ENCODE measurements at places on chromosomes 7 and 10.

- no peak overlapping the region for H3K4me3 ChIP-seq
- DNase-seq = no peak
- H3K27ac ChIP-seq = no peak overlapping the region
- peaks cover 29% of the 10 kb centered on the region for H3K27me3 ChIP-seq
- H3K36me3 ChIP-seq = no peaks in the 10 kb centered on the region
Observed at GRCh38 chr7:134612197-134612596, 34.5 kb upstream of the BPGM start.

DNA sequence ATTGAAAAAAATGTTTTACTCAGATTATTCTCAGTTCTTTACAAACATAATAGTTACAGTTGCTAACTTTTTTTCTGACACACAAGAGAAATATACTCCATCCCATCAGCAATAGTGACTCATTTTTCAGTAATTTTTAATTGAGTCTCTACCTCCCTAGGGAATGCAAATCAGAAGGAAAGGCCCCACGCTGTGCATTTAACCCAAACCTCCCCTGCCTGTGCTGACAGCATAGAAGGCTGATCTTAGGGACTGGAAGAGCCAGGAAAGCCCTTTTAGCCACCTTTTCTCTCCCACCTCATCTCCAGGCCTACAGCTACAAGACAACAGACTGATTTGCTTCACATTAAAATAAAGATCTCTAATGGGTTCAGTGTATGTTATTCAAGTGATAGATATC is 24.7 kb upstream of the PIK3CG start:
- H3K4me3 ChIP-seq = no peak overlapping the region
- peaks cover 5% of the 10 kb centered on the region for H3K27me3 ChIP-seq
- no peaks in the 10 kb centered on the region for H3K36me3 ChIP-seq
- no peaks in the 10 kb centered on the region for H3K4me1 ChIP-seq
- DNase-seq = no peak

GRCh38 chr10:35271086-35271858 is 65.0 kb upstream of the CCNY start:
- H3K27me3 ChIP-seq = no peaks in the 10 kb centered on the region
- no peaks in the 10 kb centered on the region for H3K36me3 ChIP-seq
- peak overlapping the region; percentile 7 for H3K27ac ChIP-seq
- H3K4me1 ChIP-seq = peaks cover 23% of the 10 kb centered on the region
- no peak for DNase-seq

GRCh38 chr10:32941357-32941756 is 16.7 kb downstream of the ITGB1 start:
- no peaks in the 10 kb centered on the region for H3K36me3 ChIP-seq
- peaks cover 65% of the 10 kb centered on the region for H3K4me1 ChIP-seq
- H3K27me3 ChIP-seq = no peaks in the 10 kb centered on the region
- no peak for DNase-seq
- H3K27ac ChIP-seq = no peak overlapping the region

GRCh38 chr10:129932751-129933433 is 31.2 kb downstream of the EBF3 start:
- no peak overlapping the region for H3K27ac ChIP-seq
- H3K4me3 ChIP-seq = no peak overlapping the region

GRCh38 chr7:1240517-1241257 is 8.0 kb downstream of the UNCX start:
- H3K36me3 ChIP-seq = no peaks in the 10 kb centered on the region
- H3K27ac ChIP-seq = no peak overlapping the region
- no peaks in the 10 kb centered on the region for H3K4me1 ChIP-seq
- H3K4me3 ChIP-seq = peak overlapping the region; percentile 32
- peaks cover 85% of the 10 kb centered on the region for H3K27me3 ChIP-seq

GRCh38 chr7:26001662-26002244 is 150.2 kb upstream of the NFE2L3 start:
- H3K4me3 ChIP-seq = no peak overlapping the region
- no peak for DNase-seq
- H3K27me3 ChIP-seq = peaks cover 3% of the 10 kb centered on the region
- H3K27ac ChIP-seq = no peak overlapping the region
- no peaks in the 10 kb centered on the region for H3K4me1 ChIP-seq

DNA sequence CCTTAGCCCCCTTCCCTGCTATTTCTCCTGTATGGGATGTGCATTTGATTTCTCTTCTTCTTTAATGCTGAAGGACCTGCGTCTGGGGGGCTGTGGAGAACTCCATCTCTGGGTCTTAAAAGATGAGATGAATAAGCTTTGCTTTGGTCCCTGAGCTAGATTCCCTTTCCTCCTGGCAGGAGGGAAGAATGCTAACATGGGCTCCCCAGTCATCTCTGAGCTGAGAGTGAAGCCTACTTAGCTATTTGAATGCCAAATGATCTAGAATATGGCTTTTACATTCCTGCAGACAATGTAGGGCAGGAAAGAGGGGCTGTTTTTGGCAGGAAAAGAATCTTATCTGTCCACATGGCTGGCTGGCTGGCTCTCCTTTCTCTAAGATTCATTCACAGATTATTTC is 62.6 kb upstream of the EFCAB10 start:
- H3K27ac ChIP-seq = no peak overlapping the region
- no peak for DNase-seq
- H3K27me3 ChIP-seq = no peaks in the 10 kb centered on the region
- H3K36me3 ChIP-seq = no peaks in the 10 kb centered on the region

DNA sequence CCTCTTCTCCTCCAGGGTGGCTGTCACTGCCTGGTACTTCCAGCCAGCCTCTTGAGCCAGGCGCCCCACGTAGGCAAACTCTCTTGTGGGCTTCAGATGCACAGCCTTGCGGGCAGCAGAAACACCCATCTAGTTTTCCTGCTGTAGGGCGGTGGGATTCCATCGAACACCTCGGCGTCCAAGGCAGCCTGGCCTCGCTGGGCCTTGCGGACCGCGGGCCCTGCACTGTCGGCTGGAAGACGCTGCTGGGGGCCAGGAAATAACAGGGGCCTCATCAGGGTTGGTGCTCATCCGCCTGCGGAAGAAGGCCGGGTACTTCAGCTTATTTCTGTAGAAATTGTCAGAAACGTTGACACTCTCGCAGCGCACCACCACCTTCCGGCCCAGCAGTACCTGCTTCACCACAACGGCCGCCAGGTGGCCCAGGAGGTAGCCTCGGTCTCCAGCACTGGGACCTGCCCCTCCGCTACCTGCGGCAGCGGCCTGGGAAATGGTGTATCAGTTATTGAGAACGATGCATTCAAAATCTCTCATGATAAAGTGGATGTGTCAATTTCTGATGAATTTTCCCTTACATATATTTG is 61.1 kb downstream of the WDFY4 start:
- H3K4me3 ChIP-seq = no peak overlapping the region
- H3K27ac ChIP-seq = no peak overlapping the region
- peaks cover 3% of the 10 kb centered on the region for H3K36me3 ChIP-seq

DNA sequence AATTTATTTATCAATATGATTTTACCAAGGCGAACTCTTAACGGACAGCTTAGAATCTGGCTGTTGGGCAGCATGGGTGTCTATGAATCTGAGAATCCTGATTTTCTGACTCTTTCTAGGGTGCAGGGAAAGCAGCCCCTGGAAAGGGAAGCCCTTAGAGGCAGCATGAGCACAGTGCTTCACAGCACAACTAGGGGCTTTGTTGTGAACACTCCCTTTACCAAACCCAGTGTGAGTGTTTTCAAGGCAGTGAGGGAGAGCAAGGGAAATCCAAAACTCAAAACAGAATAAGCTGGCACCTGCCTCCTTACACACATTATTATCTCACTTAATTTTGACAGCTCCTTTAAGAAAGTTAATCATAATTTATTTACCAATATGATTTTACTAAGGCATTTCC is 116.3 kb upstream of the CSTF2T start:
- H3K4me3 ChIP-seq = no peak overlapping the region
- no peaks in the 10 kb centered on the region for H3K27me3 ChIP-seq
- H3K27ac ChIP-seq = no peak overlapping the region
- DNase-seq = no peak
- H3K36me3 ChIP-seq = no peaks in the 10 kb centered on the region

DNA sequence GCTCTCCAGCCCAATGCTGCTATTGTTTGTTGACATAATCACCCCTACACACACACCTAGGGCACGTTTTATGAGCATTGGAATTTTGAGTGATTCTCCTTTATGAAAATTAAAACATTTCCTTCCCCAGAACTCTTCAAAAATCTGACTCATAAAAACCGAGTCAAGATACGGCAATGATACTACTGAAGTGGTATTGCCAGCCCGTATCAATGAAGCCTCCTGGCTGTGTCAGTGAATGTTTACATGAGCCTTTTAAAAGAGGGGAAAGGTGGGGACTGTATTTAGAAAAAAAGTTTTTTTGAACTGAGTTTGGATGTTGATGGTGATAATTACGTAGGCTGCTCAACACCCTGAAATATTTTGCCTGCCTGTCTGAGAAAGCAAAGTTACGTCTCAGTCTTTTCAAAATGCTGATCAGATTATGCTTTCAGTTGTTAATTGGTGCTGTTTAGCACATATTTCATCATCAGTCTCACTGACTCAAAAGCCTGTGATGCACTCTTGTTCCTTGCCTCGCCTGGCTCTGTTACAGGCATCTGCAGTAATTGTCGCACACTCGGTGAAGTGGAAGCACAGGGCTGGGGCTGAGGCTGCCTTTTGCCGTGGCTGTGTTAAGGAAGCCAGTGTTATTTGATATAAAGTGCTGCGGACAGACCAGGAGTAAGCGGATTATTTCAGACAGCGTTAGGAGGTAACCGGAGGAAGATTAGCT is 157.4 kb upstream of the TCF7L2 start:
- H3K4me3 ChIP-seq = no peak overlapping the region
- no peaks in the 10 kb centered on the region for H3K27me3 ChIP-seq
- no peak overlapping the region for H3K27ac ChIP-seq

GRCh38 chr10:46525177-46525823 is 31.2 kb downstream of the GPRIN2 start:
- no peak overlapping the region for H3K4me3 ChIP-seq
- no peaks in the 10 kb centered on the region for H3K36me3 ChIP-seq
- no peaks in the 10 kb centered on the region for H3K4me1 ChIP-seq
- no peak overlapping the region for H3K27ac ChIP-seq
- no peak for DNase-seq

DNA sequence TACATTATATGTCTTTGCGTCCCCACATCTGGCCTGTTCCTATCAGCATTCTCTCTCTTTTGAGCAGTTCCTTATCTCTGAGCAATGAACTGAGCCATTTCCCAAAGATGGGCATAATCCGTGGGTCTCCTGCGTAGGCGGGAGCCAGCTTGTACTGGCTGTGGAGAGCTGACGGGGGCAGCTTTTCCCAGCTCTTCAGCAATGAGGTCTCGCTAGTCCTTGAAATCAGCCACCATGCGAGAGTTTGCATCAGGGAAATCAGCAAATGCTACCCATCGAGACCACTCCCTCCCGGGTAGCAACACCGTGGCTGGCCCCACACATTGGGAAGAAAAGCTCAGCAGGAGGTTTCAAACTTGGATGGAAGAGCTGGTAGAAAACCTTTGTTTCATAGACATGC is 51.9 kb upstream of the FAM180A start:
- H3K4me3 ChIP-seq = no peak overlapping the region
- DNase-seq = no peak
- no peak overlapping the region for H3K27ac ChIP-seq
- H3K36me3 ChIP-seq = no peaks in the 10 kb centered on the region

- H3K4me3 ChIP-seq = peak overlapping the region; percentile 95
- no peaks in the 10 kb centered on the region for H3K27me3 ChIP-seq
Observed at GRCh38 chr7:122143376-122143750, 686 bp downstream of the AASS start.

GRCh38 chr7:128352153-128352537 is 8.4 kb upstream of the RBM28 start:
- H3K4me1 ChIP-seq = peaks cover 20% of the 10 kb centered on the region
- no peak overlapping the region for H3K4me3 ChIP-seq
- no peak for DNase-seq
- H3K27me3 ChIP-seq = peaks cover 28% of the 10 kb centered on the region
- no peak overlapping the region for H3K27ac ChIP-seq

DNA sequence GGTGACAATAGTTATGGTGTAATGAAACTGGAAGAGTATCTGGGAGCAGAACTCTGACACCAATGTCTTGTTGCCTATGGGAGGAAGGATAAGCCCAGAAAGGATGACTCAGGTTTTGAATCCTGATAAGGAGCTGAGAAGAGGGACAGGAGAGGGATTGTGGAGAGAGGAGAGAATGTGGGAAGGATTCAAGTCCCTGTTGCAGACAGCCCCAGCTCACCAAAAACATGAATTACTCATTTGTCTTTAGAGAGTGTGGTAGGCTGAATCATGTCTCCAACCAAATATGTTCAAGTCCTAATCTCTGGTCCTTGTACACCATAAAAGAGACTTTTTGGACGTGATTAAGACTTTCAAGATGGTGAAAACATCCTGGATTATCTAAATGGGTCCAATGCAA is 206.9 kb upstream of the PHYHIPL start:
- no peak overlapping the region for H3K27ac ChIP-seq
- DNase-seq = no peak
- H3K4me1 ChIP-seq = peaks cover 53% of the 10 kb centered on the region

- DNase-seq = no peak
- H3K4me1 ChIP-seq = peaks cover 3% of the 10 kb centered on the region
- H3K36me3 ChIP-seq = no peaks in the 10 kb centered on the region
- H3K27ac ChIP-seq = no peak overlapping the region
- peaks cover 7% of the 10 kb centered on the region for H3K27me3 ChIP-seq
- no peak overlapping the region for H3K4me3 ChIP-seq
Observed at GRCh38 chr10:89201345-89202032, 5.6 kb downstream of the CH25H start.

- H3K4me3 ChIP-seq = no peak overlapping the region
- H3K4me1 ChIP-seq = peaks cover 10% of the 10 kb centered on the region
- no peak overlapping the region for H3K27ac ChIP-seq
- H3K36me3 ChIP-seq = no peaks in the 10 kb centered on the region
- DNase-seq = no peak
Observed at GRCh38 chr7:151003572-151003971, 12.8 kb downstream of the NOS3 start.

DNA sequence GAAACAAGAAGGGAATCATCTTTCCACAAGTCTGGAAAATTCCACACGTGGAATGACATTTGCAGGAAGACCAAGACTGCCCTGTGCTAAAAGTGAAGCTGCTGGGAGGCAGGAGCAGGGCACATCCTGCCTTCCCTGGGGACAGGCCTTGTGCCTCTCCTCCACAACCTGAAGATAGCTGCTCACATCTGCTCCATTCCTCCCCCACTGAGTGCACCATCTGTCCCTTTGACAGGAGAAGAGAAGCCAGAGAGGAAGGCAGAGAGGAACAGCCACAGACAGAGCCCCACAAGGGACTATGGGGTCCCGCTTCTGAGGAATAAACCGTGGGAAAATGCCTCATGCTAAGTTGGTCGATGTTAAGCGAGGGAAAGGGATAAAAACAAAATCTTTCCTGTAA is 15.9 kb upstream of the FAM171A1 start:
- no peaks in the 10 kb centered on the region for H3K36me3 ChIP-seq
- H3K27me3 ChIP-seq = peaks cover 8% of the 10 kb centered on the region
- no peak for DNase-seq
- no peak overlapping the region for H3K4me3 ChIP-seq
- no peaks in the 10 kb centered on the region for H3K4me1 ChIP-seq
